ENCODE measurements at places on chromosomes 3 and 15.

DNA sequence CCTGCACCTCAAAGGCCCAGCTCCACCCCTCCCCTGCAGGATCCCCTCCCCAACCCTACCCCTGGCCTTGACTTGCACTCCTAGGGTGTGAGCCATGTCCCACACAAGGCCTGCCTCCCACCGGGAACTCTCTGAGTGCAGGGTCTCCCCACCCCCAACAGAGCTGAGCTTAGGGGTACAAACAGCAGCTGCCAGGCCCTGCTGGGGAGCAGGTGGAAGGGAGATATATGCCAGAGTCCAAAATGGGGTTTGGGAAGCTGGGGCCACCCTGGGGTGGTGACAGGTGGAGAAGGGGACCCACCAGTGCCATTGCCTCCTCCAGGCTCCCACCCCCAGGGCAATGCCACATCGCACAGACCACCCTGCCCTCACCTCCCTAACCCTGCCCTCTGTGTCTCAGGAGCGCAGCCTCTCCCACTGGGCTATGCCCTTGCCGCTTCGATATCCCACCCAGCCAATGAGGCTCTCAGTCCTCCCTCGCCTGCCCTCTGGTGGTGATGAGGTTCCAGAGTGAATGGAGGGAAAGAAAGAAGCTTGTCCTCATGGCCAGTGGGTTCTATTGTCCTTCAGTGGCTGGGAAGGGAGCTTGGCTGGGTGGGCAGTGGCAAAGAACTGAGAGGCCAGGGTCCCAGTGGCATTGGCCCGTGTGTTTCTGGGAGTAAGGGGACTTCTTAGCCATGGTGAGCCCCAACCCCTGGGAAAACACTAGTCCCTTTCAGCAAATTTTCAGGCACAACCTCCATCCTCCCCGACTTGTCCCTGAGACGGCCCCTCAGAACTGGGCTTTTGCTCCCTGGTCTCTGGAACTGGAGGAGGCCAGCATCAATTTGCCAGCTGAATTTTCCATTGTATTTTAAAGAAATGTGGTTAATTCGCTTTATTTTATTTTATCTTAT lies 46.8 kb downstream of the CYP11A1 start:
- no peak overlapping the region for H3K27ac ChIP-seq
- no peak overlapping the region for H3K4me3 ChIP-seq
- peak; percentile 23 for DNase-seq
- H3K27me3 ChIP-seq, result peaks cover 14% of the 10 kb centered on the region
- peaks cover 13% of the 10 kb centered on the region for H3K4me1 ChIP-seq

DNA sequence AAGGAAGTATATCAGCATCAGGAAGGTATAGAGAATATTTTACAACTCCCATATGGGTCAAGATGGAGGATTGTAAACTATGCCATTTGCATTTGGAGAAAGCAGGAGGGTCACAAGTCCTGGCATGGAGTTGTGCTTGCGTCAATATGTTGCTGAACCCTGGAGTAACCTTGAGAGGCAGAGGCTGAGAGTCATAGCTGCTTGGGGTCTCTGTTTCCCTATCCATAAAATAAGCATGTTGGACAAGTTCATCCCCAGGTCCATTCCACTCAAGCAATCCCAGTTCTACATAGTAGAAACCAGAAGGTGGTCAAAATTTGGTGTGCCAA lies 273.6 kb downstream of the MECOM start:
- no peaks in the 10 kb centered on the region for H3K27me3 ChIP-seq
- no peaks in the 10 kb centered on the region for H3K4me1 ChIP-seq
- no peaks in the 10 kb centered on the region for H3K36me3 ChIP-seq
- no peak for DNase-seq
- H3K27ac ChIP-seq, result no peak overlapping the region

GRCh38 chr15:29682361-29682760 lies 139.9 kb downstream of the TJP1 start:
- no peak for DNase-seq
- no peak overlapping the region for H3K27ac ChIP-seq
- H3K36me3 ChIP-seq, result no peaks in the 10 kb centered on the region

GRCh38 chr15:39367596-39367995 lies 213.3 kb upstream of the THBS1 start:
- H3K4me1 ChIP-seq, result peaks cover 8% of the 10 kb centered on the region
- H3K36me3 ChIP-seq, result no peaks in the 10 kb centered on the region
- no peak overlapping the region for H3K27ac ChIP-seq
- H3K4me3 ChIP-seq, result no peak overlapping the region
- H3K27me3 ChIP-seq, result no peaks in the 10 kb centered on the region

DNA sequence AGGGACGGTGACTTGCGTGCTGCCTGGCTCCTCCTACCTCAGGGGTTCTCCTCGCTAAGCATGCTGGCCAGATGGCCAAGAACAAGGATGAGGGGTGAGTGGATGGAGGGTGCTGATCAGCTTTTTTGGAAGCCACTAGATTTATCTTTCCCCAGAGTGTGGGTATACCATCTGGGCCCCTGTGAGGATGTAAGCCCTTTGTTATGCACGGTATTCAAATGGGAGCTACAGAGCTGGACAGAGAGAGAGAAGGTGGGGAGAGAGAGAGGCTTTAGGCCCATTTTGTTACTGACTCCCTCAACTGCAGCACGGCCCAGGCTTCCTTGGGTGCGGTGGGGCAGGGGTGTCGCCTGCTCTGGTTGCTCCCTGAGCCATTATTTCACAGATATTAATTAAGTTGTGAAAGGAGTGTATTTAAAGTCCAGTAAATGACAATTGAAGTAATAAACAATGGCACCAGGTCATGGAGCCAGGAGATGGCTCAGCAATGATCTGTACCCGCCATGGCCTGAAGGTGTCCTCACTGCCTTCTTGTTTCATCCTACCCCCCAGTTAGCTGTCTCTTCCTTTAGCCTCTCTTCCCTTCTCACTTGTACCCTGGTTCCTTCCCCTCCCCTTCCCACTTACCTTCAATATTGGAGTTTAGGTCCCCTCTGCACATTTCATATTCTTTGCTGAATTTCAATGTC lies 158.0 kb downstream of the CLSTN2 start:
- no peak for DNase-seq
- no peaks in the 10 kb centered on the region for H3K27me3 ChIP-seq
- no peaks in the 10 kb centered on the region for H3K36me3 ChIP-seq
- H3K4me3 ChIP-seq, result no peak overlapping the region
- H3K27ac ChIP-seq, result no peak overlapping the region

DNA sequence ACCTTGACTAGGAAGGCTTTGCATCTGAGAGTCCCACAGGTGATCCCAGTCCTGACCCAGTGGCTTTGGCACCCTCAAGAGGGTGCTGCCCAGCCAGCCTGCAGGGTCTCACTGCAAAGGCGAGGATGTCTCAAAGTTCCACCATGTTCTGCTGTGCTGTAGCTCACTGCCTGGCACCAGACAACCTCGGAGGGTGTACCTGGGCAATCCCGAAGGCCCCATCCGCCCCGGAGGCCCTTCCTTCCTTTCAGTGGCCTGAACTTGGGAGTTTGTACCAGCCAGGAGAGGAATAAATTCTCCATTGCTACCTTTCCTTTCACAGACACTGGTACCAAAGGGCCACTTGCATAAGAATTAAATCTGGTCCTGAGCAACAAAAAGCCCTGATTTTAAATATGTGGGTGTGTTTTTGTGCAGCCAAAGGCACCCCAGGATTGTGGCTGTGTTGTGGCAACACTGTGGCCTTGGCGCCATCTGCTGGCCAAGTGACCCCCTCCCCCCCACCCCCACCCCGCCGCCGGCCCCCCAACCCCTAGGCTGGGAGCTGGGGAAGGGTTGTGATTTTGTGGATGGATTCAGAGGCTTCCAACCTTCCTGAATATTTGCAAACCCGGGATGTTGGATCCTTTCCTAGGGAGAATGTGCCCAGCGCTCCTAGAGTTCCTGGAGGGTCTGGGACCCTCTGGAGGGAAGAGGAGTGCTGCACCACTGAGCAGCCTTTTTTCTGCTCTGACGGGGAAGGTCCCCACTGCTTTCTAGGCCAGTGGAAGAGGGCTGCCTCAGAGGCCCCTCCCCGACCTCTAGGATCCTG lies 9.7 kb upstream of the PTPN23 start:
- no peak overlapping the region for H3K4me3 ChIP-seq
- H3K36me3 ChIP-seq, result no peaks in the 10 kb centered on the region
- no peak overlapping the region for H3K27ac ChIP-seq
- H3K27me3 ChIP-seq, result no peaks in the 10 kb centered on the region

DNA sequence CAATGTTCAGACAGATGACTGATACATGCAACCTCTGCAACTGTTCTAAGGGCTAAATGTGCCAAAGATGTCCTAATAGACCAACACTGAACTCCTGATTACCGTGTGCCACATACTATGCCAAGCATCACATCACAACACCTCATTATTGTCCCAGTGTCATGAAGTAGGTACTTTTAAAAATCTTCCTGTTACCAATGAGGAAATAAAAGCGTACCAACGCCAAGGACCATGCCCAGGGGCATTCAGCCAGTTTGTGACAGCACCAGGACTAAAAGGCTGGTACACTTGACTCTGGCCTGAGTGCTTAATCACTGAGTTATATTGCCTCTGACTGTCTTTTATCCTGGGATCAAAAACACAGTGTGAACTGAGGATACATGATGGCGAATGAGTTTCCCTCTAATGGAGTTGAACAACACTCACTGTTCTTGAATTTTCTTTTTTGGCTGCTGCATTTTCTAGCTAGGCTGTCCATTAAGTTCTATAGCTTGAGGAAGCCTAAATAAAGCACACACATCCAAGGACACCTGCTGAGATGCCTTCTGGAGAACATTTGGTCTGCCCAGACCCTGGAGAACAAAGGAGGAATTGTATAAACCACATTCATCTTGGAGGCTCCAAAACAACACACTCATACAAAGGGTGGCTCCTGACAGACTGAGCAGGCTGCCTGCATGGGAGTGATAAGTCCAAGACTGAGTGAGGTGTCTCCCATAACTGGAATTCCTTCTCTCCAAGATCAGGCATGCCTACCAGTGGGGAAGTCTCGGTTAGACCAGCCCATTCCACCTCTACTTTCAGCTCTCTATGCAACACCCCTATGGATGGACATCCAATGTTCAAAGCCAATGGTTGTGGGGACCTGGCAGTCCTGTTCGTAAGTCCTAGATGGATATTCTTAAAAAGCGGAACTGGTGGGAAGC lies 126.7 kb upstream of the PRICKLE2 start:
- H3K4me3 ChIP-seq, result no peak overlapping the region
- no peaks in the 10 kb centered on the region for H3K36me3 ChIP-seq
- peaks cover 22% of the 10 kb centered on the region for H3K4me1 ChIP-seq
- peak overlapping the region; percentile 67 for H3K27ac ChIP-seq

DNA sequence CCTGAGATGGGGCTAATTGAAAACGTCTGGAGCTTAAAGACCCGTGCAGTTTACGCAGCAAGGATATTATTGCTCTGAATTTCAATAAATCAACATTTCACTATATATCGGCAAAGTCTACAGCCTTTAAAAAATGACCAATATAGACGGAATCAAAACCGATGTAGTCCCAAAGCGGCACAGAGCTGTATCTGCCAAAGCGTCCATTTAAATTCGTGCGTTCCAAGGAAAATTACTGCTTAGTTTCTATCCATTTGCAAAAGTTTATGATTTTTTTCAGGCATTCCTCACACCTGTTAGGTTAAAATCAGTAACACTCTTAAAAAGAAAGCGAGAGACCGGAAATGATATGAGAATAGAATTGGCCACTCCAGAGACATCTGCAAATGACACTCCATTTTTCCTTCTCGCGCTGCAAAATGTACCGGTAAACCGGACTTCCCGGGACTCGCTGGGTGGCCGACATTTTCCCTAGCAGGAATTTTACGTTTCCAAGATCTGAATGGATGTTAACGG lies 777 bp upstream of the EIF4A2 start:
- H3K4me1 ChIP-seq, result no peaks in the 10 kb centered on the region
- peaks cover 29% of the 10 kb centered on the region for H3K36me3 ChIP-seq
- H3K27ac ChIP-seq, result peak overlapping the region; percentile 93
- H3K27me3 ChIP-seq, result no peaks in the 10 kb centered on the region

DNA sequence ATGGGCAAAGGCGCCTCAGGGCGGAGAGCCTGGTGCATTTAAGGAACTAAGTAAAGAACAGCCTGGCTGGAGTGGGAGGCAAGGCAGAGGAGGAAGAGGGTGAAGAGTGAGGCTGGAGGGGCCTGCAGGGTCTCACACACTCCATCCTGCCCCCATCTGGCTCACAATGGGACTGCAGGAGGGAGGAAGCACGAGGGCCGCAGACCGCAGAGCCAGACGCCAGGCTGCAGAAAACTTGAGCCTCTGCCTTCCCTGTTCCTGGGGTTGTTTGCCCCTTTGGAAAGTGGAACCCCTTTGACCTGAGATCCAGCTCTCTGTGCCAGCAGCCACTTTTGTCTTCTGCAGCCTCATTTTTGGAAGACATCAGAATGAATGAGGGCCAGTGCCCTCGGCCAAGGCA lies 138.0 kb downstream of the SRGAP3 start:
- no peak overlapping the region for H3K4me3 ChIP-seq
- H3K36me3 ChIP-seq, result no peaks in the 10 kb centered on the region
- DNase-seq, result no peak
- no peak overlapping the region for H3K27ac ChIP-seq
- no peaks in the 10 kb centered on the region for H3K4me1 ChIP-seq

DNA sequence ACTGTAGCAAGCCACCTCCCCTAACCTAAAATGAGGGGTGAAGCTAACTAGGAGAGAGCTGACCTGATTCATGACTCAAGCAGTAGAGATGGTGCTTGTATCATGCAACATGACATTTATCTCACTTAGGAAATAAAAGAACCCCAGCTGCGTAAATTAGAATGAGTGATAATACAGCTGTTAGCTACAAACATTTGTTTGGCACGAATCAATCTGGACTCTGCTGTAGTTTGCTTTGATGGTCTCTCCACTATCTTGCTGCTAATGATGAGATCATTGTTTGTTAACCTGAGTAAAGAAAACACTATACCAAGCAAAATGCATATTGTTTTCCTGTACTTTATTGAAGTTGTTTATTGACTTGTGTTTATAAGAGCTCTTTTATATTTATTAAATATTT lies 92.6 kb downstream of the ALDH1A2 start:
- H3K4me3 ChIP-seq, result no peak overlapping the region
- no peak for DNase-seq
- no peaks in the 10 kb centered on the region for H3K4me1 ChIP-seq
- no peaks in the 10 kb centered on the region for H3K27me3 ChIP-seq

GRCh38 chr3:100546020-100546744 lies 53.8 kb downstream of the TMEM45A start:
- no peak overlapping the region for H3K27ac ChIP-seq
- no peak for DNase-seq
- H3K4me3 ChIP-seq, result no peak overlapping the region
- H3K27me3 ChIP-seq, result no peaks in the 10 kb centered on the region
- peaks cover 3% of the 10 kb centered on the region for H3K4me1 ChIP-seq
- H3K36me3 ChIP-seq, result no peaks in the 10 kb centered on the region

GRCh38 chr3:52703341-52703740 lies 2.2 kb downstream of the GLT8D1 start:
- H3K36me3 ChIP-seq, result peaks cover 13% of the 10 kb centered on the region
- DNase-seq, result no peak

- no peaks in the 10 kb centered on the region for H3K36me3 ChIP-seq
- no peaks in the 10 kb centered on the region for H3K27me3 ChIP-seq
- H3K4me3 ChIP-seq, result no peak overlapping the region
- no peak for DNase-seq
Measured at GRCh38 chr3:155420881-155421486, 127.5 kb upstream of the STRIT1 start.

Data from IMR-90 (cell line).